ENCODE measurements at places on chromosomes 1 and 21.

DNA sequence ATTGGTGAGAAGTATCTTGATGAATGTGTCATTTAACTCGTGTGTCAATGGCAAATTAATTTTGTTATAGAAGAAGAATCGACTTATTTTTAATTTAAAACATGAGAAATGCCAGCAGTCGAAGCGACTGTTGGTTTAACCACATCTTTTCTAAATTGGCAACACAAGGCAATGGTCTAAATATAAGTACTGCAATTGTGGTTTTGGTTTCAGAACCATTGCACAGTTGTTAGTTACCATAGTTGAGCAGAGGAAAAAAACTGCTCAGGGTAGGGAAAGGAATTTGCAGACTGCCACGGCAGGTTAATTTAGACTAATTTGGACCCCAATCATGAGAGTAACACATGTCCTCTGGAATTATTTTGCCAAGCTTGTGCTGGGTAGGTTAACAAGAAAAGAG is 185.6 kb upstream of the RUNX1 start:
- DNase-seq, result no peak

GRCh38 chr1:83917959-83918358 is 81.0 kb downstream of the TTLL7 start:
- no peak for DNase-seq

- no peak for DNase-seq
These were observed 8.3 kb downstream of the NFYC start for GRCh38 chr1:40699787-40700186.

GRCh38 chr1:61457526-61458040 is 267.4 kb downstream of the TM2D1 start:
- DNase-seq, result no peak

GRCh38 chr1:60759291-60759690 is 323.1 kb upstream of the NFIA start:
- no peak for DNase-seq

DNA sequence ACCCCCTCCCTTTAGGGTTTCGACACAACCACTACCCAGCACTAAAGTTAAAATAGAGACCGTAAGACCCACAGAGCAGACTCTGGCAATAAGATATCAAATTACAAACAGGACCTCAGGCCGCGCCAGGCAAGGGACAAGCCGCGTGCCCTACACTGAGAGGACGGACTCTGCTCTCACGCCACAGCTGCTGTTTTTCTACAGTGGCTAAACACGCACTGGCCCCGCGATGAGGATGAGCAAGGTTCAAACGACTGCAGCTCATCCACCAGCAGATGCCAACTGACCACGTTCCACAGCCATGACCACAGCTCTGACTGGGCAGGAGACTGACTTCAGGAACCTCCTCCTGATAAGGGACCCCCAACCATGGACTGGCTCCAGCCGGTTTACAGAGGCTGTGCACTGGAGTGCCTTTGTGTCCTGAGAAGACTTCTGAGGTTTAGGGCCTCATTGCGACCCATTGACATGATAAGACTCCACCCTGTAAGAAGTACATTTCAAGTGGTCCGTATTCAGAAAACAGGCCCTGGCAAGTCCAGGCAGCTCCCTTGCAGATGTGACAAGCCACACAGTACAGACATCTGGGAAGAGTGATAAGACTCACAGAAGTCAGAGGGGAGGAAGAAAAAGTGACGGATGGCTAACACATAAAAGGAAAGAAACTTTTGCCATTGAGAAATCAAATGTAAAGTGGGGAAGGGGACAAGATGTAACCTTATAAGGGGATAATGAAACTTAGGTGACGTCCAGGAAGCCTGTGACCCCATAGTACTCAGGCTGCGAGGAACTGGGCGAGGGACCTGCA is 1.5 kb upstream of the KRTAP10-6 start:
- DNase-seq, result no peak

- no peak for DNase-seq
These were observed 50.1 kb downstream of the KLHDC7A start for GRCh38 chr1:18530587-18531502.

- no peak for DNase-seq
These were observed 11.9 kb downstream of the FCRL4 start for GRCh38 chr1:157585984-157586383.

DNA sequence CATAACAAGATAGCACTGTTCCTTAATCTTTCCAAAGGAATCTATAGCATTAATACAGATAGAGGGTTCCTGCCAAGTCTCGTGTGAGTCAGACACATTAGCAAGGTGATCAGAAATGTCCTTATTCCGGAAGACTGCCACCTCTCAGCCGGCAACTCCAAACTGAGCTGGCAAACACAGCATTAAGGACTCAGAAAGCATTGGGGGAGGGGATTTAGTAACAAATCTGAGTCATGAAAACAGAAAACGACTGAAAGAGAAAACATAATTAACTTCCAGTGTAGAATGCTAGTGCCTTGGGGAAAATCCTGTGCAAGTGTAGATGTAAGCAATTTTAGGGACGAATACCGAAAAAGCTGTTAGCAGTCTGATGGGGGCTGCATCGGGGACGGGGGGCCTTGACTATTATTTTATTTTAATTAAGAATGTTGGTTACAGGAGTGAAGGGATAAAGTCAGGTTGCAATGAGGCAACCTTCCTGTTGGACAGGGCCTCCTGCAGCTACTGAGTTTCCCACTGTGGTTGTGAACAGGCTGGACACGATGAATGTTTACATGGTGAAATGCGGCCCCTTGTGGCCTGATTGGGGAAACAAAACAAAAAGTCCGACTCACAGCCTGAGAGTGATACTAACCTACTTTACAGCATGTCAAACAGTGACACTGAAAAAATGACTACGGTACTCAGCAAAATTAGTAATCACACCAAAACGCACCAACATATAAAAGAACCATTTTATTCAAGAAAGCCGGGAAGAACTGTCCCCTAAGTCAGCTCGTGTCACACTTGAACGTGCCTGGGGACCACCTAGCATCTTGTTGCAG is 20.7 kb downstream of the MIS18A start:
- DNase-seq, result no peak

GRCh38 chr21:15140321-15141019 is 75.7 kb upstream of the NRIP1 start:
- no peak for DNase-seq

DNA sequence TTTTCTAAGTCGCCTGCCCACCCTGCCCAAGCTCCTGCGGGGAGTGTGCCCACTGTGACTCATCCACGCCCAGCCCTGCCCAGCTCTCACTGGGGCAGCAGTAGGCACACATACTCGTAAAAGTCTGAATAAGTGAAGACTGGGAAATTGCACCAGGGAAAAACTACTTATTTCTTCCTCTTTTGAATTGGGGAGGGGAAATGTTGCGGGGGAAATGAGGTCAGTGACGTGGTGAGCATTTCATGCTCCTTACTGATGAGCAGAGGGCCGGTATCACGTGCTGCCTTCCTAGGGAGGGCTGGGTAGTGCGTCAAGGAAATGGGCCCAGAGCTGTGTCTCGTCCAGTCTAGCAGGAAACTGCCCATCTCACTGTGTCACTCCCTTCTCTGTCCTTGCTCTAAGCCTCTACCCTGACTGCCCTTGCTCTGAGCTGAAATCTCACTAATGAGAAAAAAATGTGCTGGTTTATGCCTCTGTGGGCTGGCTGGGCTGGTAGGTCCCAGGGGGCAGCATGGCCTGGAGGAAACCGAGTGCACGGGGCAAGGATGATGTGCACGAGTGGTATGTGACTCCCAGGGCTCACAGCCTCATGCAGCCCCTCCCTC is 13.5 kb upstream of the TNFRSF1B start:
- DNase-seq, result no peak

DNA sequence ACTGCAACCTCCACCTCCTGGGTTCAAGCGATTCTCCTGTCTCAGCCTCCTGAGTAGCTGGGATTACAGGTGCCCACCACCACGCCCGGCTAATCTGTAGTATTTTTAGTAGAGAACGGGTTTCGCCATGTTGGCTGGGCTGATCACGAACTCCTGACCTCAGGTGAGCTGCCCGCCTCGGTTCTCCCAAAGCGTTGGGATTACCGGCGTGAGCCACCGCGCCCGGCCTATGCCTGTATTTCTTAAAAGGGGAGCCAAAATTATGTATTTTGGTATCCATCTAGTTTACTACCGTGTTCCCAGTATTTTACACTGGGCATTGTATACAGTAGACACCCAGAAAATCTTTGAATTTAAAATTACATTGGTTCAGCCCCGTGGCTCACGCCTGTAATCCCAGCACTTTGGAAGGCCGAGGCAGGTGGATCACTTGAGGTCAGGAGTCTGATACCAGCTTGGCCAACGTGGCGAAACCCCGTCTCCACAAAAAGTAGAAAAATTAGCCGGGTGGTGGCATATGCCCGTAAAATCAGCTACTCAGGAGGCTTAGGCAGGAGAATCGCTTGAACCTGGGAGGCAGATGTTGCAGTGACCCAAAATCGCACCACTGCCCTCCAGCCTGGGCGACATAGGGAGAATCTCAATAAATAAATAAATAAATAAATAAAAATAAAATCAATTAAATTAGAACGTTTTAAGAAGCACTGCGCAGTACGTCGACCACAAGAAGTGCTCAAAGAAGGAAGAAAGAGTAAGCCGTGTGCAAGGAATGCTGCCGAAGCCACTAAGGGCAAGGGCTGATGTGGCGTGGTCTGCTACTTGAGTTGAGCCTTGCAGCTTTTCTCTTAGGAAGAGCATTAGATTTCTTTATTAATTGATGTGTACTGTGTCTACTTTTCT is 1.5 kb upstream of the THRAP3 start:
- no peak for DNase-seq

- DNase-seq, result no peak
These were observed 2.1 kb downstream of the CD164L2 start for GRCh38 chr1:27380766-27381733.

GRCh38 chr1:32241001-32241763 is 5.8 kb upstream of the FAM167B start:
- no peak for DNase-seq

DNA sequence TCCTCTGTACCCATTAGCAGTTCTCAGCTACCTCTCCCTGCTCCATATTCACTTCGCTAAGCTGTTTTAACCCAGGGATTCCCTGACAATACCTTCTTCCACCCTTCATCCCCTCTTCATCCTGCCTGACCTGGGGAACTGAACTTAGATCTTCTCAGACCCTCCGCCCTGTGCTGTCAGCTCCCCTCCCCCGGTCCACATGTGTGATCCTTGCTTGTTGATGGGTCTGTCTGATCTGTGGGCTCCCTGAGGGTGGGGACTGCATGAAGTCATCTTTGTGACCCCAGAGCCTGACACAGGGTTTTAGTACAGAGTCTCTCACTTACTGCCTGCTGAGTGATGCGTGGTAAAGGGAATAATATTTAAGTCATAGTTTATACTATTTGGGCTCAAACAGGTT is 11.8 kb downstream of the CHAF1B start:
- no peak for DNase-seq

- DNase-seq, result no peak
These were observed 68.4 kb upstream of the DPYD start for GRCh38 chr1:97989094-97989680.

DNA sequence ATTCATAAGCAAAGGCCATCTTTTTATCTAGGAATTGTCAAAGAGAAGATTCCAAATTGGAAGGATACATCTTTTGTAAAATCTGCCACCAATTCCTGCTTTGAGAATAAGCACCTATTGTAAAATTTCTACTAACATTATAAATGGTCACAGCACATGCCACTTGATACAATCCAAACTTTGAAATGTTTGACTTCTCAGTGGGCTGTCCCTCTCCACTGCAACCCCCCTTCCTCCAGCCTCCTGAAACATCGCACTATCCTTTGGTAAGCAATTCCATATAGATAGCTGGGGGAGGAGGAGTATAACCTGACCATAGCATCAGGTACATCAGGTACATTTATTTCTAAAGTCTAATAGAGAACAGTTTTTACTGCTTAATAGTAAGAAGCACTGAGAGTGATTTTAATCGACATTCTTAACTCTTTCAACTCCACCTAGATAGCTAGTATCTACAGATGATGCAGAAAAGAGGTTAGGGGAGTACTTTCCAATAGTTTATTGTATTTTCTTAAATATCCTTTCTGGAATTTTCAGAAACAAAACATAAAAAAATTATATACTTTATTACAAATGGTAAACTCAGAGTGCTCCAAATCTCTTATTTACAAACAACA is 2.9 kb downstream of the JUN start:
- no peak for DNase-seq

Data from SIG-M5 (cell line).